ENCODE measurements at places on chromosomes 13 and 19.

GRCh38 chr19:31118986-31119385, 230.2 kb downstream of the TSHZ3 start:
- DNase-seq, result no peak

DNA sequence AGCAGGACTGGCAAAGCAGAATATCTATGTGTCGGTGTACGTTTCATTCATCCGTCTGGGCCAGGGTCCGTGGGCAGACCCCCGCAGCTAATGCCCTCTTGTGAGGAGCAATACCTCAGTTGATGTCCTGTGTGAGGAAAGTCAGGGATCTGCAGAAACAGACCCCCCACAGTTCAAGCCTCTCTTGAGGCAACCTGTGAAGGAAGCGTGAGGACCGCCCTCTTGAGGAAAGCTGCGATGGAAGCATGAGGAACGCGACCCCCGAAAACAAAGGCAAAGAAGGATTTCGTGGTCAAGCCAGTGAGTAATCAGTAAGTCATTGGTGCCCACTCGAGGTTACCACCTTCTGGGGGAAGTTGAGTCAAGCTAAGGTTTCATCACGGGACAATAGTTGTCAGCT, 20.9 kb upstream of the ZNF83 start:
- no peak for DNase-seq

- DNase-seq, result no peak
Observed at GRCh38 chr13:111302045-111302726, 18.3 kb upstream of the TEX29 start.

DNA sequence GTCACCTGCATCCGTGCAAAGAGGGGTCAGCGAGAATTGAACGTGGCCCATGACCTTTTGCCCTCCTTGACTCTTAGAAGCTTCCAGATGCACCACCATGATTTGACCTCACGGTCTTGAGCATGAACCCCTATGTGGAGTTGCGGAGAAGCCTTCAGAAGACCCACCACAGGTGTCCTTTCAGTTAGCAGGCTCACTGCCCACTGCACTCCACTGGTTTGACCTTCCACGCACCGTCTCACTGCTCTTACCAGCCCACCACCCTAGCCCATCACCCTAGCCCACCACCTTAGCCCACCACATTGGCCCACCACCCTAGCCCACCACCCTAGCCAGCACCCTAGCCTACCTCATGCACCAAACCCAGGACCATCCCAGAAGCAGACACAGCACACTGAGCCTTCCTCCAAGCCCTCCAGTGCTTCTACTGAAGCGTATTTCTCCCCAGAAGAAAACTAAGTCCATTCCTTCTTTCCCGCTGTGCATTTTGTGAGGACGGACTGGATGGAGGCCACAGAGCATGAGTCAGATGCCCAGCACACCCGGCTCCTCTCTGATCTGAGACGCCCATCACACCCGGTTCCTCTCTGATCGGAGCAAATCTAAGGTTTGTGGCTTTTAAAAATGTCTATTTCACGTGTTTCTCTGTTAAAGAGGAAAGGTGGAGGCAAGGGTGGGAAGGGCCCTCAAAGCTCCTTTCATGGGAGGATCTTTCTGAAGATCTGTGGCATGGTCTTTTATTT, 45.8 kb downstream of the SOX1 start:
- DNase-seq, result no peak

DNA sequence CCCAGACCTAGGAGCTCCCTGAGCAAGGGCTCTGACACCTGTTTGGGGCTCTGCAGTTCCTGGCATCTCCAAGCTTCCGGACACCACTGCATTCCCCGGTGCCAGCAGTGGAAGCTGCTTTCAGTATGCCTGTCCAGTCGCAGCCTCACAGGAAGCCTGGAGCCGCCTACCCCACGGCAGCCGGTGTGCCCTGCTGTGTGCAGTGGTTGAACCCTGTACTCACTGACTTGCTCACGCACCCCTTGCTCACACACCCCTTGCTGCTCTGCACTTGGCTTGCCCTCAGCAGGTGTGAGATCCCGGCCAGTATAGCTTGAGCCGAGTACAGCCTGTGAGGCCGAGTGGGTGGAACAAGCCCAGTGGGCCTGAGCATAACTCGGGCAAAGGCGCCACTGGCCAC, 70.3 kb downstream of the PIBF1 start:
- no peak for DNase-seq

DNA sequence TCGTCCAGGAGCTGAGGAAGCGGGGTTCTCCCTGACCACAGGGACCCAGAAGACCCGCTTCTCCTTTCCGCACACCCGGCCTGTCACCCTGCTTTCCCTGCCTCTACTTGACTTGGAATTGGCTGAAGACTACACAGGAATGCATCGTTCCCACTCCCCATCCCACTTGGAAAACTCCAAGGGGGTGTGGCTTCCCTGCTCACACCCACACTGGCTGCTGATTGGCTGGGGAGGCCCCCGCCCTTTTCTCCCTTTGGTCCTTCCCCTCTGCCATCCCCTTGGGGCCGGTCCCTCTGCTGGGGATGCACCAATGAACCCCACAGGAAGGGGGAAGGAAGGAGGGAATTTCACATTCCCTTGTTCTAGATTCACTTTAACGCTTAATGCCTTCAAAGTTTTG, 18.9 kb downstream of the VASP start:
- DNase-seq, result no peak

DNA sequence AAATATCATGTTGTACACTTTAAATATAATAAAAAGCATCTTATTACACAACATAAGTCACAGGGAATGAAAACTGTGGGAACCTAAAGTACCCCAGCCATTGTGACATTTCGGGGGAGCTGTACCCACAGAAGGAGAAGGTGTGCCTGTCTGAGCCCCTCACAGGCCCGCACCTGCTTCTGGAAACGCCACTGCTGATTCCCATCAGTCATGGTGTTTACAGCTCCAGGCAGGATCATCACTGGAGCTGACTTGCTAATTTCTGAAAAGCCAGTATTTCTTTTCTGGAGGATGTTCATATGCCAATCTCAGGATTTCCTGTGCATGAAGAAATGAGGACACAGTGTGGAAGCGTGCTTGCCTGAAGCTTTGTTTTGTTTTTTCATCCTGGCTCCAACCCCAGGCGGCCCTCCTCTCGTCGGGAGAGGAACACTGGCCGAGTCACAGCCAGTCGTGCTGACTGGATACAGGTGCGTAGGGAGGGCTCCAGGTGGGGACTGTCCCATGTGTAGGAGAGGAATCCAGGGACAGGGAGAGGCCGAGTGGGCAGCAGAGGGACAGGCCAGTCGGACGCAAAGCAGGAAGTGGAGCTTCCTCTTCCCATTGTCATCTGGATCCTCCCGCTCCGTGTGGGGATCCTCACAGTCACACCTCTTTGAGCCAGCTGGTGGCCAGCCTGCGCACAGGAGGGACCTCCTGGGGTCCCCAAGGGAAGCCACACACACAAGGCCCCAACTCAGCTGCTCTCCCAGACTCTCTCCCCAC, 4.2 kb upstream of the ATP12A start:
- no peak for DNase-seq

- DNase-seq, result no peak
Observed at GRCh38 chr13:110351636-110352420, 44.7 kb downstream of the COL4A2 start.

GRCh38 chr13:63516124-63516523, 2100.5 kb upstream of the PCDH20 start:
- DNase-seq, result no peak

DNA sequence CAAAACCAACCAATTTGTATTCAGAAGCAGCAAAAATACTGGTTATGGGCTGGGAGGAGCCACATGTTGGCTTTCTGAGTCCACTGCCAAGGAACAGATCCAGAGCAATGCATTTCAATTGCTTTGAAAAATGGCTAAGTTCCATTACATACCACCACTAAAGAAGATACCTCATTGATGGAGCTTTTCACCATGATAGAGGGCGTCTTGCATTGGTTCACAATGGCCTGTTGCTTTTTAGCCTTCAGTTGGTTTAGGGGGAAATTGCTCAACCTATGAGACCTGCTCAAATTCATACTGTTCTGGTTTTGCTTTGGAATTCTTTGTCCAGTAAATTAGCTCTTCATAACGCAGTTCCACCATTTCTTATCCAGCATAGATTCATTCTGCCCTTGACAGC, 21.2 kb upstream of the CPB2 start:
- DNase-seq, result no peak

DNA sequence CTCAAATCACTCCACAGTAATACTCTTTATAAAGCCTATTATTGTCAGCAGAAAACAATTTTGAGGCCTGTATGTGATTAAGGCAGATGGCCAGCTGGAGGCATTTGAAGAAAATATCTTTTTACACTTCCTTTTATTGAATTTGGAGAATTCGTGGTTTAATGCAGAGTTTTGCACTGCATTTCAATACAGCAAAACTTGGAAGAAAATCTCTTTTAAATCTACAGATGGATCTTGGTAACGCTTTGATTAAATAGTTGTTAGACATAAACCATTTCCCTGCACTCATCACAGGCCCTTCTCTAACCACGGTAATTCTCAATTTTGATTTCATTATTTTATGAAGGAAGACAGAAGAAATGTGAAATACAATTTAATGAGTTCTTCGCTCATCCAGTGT, 185.7 kb downstream of the RFC3 start:
- DNase-seq, result no peak

- DNase-seq, result no peak
Observed at GRCh38 chr19:49301866-49302252, 23.1 kb downstream of the SLC6A16 start.

GRCh38 chr13:29791508-29791907, 58.9 kb downstream of the UBL3 start:
- DNase-seq, result no peak

DNA sequence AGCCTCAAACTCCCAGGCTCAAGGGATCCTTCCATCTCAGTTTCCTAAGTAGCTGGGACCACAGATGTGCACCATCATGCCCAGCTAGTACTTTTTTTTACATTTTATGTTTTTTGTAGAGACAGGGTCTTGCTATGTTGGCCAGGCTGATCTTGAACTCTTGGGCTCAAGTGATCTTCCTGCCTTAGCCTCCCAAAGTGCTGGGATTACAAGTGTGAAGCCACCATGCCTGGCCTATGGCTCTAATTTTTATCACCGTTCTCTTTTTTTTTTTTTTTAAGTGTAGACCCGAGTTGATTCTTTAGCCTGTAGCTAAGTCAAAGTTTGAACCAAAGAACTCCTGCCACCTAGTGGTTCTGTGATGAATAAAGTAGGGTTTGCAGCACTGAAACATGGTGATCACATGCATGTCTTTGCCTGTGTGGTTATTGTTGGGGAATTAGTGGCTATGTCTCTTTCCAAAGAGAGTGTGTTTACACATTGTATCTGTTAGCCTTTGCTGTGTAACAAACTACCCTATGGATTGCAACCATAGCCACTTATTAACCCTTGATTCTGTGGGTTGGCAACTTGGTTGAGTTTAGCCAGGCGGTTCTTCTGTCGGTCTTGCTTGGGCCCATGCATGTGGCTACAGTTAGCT, 11.6 kb downstream of the NFILZ start:
- no peak for DNase-seq

GRCh38 chr13:42038661-42039456, 9.6 kb upstream of the DGKH start:
- no peak for DNase-seq

All from AG09309 (cell line).